ENCODE measurements at places on chromosomes 3 and 15.

DNA sequence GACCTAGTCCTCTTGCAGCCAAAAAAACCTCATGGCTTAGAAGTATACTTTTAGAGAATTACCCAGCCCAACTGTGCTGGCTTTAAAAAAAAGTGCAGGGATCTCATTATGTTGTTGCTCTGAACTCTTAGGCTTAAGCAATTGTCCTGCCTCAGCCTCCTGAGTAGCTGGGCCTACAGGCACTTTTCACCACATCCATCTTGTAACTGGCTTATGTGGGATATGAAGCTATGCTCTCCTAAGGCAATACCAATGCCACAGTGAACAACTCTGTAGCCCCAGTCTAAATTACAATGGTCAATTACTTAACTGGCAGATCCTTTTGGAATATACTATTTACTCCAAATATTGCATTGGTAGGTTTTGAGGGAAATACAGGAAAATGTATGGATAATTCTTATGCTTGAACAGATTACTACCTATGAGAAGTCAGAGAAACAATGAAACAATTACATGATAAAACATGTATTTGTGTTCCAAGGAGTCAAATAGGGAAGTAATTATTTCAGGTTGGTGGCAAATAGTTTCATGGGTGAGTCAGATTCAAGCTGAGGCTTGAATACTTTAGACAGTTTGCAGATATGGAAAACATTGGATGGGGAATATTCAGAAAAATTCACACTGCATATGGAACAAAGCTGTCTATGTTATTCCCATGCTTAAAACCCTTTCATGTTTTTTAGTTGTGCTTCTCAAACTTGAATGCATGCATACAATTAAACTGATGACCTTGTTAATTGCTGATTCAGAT lies 34.6 kb upstream of the GPR149 start:
- no peak for DNase-seq

GRCh38 chr3:61719278-61719977 lies 158.1 kb downstream of the PTPRG start:
- DNase-seq, result no peak

DNA sequence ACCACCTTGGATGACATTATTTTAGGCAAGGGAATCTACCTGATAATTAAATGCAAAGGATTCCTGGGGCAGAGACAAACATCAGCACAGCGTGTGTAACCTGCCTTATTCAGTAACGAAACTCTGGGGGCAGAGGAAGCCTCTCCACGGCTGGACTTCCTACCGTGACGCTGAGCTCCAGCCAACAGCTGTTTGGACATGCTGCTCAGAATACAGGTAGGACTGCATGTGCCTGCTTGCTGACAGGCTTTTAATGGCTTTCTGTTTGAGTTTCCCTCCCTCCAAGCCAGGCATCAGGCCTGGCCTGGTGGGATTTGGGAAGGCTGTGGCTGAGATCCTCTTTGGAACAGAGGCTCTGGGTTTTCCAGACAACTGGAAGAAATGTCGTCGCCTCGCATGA lies 150.6 kb downstream of the ADAMTS17 start:
- DNase-seq, result no peak

DNA sequence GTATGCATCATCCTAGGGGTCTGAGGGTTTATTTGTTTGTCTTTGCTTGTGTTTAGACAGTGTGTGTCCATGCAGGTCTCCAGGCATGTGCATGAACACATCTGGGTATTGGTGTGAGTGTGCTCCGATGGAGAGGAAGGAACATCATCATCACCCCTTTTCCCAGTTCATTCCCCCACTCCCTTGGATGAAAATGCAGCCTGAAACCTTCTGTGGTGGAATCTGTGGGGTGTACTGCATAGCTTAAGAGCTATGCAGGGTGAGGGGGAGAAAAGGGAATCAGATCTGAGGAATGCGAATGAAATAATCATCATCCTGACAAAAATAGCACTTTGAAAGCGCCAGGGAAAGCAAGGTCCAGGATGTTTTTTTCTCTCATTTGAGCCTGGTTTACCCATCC lies 520.1 kb downstream of the NTRK3 start:
- peak; percentile 76 for DNase-seq

- no peak for DNase-seq
Observed at GRCh38 chr15:87753539-87753938, 503.0 kb downstream of the NTRK3 start.

- DNase-seq, result no peak
Observed at GRCh38 chr15:99228120-99228770, 21.1 kb downstream of the TTC23 start.

- DNase-seq, result no peak
Observed at GRCh38 chr3:15271785-15272381, 60.5 kb downstream of the SH3BP5 start.

DNA sequence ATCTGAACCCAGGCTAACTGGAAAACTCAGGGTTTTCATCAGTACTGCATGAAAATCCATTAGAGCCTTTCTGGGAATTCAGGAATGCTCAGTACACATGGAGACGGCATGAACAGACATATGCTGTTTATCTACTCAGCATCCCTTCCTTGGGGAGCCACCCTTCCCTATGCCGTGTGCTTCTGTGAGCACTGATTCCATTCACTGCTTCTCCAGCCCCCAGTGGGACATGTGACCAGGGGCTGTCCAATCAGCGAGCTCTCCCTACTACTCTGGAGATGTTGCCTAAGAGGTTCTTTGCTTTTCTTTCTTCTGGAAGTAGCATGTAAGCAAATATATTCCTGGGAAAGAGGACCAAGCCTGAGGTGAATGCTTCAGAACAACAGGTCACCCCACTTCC lies 5.6 kb upstream of the PCOLCE2 start:
- no peak for DNase-seq

GRCh38 chr3:65483480-65483879 lies 555.2 kb downstream of the MAGI1 start:
- no peak for DNase-seq

- DNase-seq, result peak; percentile 91
Observed at GRCh38 chr15:75107908-75108838, 84.8 kb downstream of the PPCDC start.

- no peak for DNase-seq
Observed at GRCh38 chr15:88147760-88148159, 108.8 kb downstream of the NTRK3 start.

DNA sequence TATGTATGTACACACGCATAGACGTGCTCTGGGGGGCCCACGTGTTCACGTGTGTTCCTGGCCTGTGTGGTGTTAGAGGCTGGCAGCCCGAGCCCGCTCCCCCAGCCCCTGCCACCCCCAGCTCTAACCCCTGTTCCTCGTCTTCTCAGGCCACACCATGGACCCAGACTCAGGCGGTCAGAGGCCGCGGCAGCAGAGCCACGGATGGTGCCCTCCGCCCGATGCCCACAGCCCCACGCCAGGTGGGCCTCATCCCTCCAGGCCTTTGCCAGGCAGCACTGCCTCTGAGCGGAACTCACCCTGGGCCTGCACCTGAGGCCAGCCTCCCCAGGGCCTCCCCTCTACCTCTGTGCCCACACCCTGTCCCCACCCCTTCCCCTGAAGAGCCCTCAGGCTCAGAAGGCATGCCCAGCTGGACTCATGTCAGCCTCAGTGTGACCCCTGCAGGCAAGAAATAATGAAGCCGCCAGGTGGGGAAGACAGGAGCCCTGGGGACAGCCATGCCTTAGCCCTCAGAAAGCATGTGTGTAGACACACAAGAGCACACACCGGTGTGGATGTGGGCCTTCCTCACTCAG lies 16.4 kb upstream of the GNAT1 start:
- no peak for DNase-seq

DNA sequence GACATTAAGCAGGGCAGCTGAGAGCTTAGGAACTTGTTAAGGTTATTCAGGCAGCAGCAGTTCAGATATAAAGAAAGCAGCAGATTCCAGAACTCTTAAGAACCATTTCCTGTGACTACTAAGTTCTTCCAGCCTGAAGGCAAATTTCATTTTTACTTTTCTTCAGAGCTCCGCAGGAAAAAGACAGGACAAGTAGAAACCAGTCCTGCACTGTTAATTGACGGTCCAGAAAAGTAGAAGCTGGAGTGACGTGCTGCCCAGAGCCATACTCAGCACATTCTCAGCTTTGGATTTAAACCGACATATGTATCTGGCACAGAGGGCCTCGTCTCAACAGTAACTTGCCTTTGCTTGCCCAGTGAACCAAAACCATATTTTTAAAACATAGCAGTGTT lies 219.4 kb upstream of the STRIT1 start:
- DNase-seq, result no peak

DNA sequence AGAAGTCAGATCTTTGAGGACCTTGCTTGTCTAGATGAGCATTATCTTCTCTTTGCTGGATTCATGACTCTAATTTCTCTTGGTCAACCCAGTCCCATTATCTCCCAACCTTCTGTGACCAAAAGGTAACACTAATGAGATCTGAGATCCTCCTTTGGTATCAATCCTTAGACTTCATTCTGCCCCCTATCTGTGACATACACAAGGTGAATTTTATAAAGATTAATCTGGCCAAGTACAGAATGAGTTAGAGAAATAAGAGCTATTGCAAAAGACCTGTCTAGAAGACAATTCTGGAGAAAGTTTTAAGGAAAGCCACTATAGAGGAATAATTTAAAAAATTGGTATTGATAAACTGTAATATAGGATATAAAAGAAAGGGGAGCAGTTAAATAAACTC lies 113.8 kb upstream of the KCNMB2 start:
- no peak for DNase-seq

DNA sequence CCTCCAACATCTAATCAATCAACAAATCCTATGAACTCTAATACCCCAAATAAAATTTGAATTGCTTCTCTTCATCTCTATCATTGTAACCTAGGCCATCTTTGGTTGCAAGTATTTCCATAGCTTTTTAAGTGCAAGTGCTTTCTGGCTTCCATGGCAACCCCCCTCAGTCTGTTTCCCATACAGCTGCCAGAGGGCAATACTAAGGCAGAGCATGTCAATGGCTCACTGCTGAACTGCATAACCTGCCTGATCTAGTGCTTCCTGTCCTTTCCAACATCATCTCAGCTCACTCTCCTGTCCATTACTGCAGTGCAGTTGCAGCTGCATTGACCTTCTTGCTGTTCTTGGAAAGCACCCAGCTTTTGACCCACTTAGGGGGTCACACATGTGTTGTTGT lies 198.4 kb downstream of the WNT5A start:
- no peak for DNase-seq

DNA sequence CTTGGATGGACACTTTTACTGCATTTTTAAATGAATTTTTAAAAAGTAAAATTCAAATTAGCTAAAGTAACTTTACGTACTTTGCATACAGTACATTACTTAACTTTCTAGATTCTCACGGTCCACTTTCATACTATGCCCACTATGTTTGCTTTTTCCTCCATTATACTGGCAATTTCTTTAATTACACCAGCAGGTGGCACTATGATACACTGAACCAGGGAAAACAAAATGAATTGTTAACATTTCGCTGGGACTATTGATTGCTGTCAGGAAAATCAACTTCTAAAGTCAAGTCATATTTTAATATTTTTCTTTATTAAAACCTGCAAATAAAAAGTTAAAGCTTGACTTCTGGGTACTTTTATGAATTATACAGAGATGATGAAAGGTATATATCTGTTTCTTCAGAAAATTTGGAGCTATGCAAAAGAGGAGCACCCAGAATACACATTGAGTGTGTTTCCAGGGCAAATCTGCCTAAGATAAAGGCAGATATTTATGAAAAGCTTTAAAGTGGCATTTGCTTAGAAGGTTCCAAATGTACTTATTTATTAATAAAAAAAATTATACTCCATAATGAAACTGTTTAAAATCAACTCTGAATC lies 21.8 kb upstream of the POU1F1 start:
- peak; percentile 32 for DNase-seq

Data from IMR-90 (cell line).